ENCODE measurements at places on chromosomes 11 and 22. TPM values are rescaled to one million over a fixed set of nuclear protein-coding genes. Genes with fewer than 3 reads are reported as not detected.

MMP12 gene
- total RNA-seq, result 0.05 TPM

ANO5 gene
- total RNA-seq, result not detected

BDNF gene
- total RNA-seq, result 23.6 TPM

MPPED2 gene
- total RNA-seq, result not detected

DNA sequence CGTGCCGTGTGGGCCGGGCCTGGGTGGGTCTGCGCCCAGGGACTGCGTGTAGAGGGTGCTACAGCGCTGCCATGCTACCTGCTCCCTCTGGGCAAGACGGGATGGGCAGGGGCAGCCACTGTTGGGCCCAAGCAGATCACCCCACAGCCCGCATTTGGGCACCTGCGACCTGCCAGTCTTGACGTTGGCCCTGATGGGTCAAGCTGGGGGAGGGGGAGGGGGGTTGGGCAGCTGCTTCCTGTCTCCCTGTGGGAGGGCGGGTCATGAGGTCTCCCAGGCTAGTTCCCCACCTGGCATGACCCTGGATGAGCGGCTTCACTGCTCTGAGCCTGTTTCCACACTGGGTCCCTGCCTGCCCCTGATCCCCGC is 2.8 kb upstream of the RPS19BP1 start:
- DNase-seq, result no peak

DNA sequence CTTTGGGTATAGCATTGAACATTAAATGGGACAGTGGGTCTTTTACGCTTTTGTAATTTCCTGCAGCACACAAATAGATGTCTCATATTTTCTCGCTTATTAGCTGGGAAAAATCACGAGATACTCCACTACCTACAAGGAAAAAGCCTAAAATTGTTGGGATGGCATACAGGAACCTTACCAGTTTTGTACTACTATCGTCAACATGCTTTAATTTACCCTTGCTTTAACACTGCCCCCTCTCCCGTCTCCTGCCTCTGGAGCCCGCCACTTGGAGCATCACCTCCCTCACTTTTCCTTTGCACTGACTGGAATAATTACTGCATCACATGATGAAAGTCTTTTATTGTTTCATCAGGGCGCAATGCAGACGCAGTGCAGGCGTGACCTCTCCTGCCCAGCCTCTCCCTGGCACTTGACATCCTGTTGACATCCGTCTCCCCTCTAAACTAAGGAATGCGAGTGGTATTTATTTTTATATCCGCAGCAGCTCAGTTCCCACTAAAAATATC is 1.0 kb upstream of the FNBP4 start:
- peak; percentile 83 for DNase-seq

GRCh38 chr11:94310191-94310875 is 6.0 kb downstream of the IZUMO1R start:
- no peak for DNase-seq

DNA sequence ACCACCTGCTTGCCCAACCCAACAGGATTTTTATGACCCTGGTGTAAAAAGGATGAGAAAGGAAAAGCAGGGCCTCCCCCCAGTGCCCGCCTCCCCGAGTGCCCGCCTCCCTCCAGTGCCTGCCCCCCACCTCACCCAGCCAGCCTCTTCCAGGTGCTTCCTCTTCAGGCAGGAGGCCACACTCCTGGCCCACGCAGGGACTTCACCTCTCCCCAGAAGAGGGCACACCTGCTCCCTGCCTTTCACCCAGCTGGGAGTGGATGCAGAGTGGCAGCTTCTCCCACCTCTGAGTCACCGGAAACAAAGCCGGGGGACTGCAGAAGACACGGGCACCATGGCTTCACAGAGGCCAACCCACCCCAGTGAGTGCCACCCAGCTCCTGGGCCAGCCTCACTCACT is 16.1 kb downstream of the CPT1A start:
- no peak for DNase-seq

GRCh38 chr11:74543991-74544390 is 48.4 kb upstream of the POLD3 start:
- no peak for DNase-seq

DNA sequence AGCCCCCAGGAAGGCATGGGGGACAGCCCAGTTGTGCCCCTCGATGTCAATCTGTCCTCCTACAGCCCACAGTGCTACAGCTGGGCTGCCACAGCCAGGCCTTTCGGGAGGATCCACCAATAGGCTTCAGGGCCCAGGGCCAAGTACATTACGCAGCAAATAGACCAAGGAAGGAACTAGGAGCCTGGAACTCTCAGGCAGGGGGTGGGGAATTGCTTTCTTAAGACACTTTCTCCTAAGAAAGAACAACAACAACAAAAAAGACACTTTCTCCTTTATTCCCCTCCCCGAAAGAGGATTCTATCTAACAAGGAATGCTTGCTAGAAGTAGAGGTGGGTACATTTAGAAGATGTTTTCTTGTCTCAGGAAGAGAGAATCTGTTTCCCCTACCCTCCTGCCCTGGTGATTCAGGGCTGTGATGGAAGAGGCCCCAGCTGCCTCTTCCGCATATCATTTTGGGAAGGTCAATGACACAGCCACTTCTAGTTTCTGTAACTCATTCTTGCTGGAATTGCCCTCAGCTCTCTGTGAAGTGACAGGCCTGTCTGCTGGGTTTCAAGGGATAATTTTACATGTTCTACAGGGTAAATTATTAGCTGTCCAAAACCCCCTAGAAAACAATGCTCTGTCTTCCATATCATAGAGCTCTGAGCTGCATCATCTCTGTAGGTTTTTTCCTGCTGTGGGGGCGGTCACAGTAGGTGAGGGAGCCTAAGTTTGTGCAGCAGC is 6.0 kb upstream of the MALAT1 start:
- DNase-seq, result peak; percentile 82

- DNase-seq, result no peak
These were observed 131.6 kb downstream of the MN1 start for GRCh38 chr22:27669798-27670599.

Measured in SJSA1 (cell line).